SK-N-DZ (cell line): ENCODE measurements at places on chromosomes 3 and 15.

DNA sequence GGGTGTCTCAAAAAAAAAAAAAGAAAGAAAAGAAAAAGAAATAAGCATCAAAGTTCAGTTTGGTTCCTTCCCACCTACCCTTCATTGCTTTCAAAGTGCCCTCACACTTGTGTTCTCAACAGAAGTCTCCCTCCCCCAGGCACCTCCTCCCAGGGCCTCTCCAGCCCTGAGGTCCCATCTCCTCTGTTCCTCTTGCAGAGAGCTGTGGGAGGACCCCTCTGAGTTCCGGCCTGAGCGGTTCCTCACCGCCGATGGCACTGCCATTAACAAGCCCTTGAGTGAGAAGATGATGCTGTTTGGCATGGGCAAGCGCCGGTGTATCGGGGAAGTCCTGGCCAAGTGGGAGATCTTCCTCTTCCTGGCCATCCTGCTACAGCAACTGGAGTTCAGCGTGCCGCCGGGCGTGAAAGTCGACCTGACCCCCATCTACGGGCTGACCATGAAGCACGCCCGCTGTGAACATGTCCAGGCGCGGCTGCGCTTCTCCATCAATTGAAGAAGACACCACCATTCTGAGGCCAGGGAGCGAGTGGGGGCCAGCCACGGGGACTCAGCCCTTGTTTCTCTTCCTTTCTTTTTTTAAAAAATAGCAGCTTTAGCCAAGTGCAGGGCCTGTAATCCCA is 6.1 kb downstream of the CYP1A2 start:
- no peak for DNase-seq

DNA sequence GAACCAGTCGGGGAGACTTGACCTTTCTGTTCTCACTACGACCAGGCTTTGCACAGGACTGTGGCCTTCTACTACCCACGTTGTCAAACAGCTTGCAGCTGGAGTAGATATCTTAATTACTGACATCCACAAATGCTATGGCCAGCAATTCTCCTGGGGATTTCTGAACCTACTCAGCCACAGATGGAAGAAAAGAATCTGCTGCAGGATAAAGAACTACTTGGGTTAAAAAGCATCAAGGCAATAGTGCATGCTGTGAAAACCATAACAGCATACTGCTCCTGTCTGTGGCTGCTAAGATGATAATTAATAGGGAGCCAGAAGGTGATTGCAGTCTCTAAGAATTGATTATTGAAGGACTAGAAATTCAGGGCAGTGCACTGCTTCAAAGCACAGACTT is 859.2 kb upstream of the SEMA6D start:
- DNase-seq = peak; percentile 72

DNA sequence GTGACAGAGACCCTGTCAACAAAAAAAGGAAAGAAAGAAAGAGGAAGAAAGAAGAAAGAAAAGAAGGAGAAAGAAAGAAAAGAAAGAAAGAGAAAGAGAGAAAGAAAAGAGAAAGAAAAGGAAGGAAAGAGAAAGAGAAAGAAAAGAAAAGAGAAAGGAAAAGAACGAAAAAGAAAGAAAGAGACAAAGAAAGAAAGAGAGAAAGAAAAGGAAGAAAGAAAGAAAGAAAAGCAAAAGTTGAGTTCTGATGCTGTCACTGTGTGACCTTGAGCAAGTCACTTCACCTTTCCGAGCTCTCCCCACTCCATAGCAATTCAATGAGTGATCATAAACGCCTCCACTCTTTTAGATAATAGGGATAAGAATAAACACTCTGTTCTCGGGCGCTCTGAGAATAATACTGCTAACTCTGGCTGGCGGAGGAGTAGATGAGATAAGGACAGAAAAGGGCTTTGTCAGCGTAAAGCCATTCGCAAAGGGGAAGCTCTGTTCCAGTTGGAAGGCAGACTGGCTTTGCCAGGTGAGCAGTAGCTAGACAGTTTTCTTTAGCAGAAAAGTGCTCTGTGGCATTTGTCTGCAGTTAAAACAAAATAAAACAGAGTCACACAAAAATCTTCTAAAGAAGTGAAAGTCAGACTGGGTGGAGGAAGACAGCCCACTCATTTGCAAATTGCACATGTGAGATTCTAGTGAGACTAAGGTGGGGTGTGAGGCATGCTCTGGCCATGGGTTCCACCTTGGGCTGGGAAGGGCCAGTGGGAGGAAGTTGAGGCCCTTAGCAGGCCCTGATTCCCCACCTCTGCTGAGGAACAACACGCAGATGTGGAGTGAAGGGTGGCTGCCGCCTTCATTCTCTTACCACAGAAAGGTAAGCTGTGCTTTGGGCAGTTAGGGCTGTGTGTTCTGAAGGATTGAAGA is 9.6 kb upstream of the FLNB start:
- no peak for DNase-seq

- DNase-seq = no peak
Measured at GRCh38 chr15:50883903-50884302, 24.6 kb upstream of the AP4E1 start.

DNA sequence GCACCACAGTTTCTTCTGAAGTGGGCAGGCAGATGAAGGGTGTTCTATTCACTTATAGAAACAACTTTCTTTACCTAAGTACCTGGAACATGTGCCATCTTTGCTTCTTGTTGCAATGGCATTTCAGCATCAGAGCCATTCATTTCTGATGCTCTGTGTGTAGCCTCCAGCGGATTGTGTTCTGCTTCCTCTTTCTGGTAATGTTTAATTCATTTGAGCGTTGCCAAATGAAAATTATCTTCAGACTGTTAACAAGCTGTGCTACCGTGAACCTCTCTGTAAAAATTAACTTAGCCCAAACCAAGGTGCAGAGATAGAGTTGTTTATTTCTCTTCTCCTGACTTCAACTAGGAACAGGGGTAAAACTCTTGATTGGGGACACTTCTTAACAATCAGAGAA is 302.0 kb downstream of the EDEM1 start:
- no peak for DNase-seq

DNA sequence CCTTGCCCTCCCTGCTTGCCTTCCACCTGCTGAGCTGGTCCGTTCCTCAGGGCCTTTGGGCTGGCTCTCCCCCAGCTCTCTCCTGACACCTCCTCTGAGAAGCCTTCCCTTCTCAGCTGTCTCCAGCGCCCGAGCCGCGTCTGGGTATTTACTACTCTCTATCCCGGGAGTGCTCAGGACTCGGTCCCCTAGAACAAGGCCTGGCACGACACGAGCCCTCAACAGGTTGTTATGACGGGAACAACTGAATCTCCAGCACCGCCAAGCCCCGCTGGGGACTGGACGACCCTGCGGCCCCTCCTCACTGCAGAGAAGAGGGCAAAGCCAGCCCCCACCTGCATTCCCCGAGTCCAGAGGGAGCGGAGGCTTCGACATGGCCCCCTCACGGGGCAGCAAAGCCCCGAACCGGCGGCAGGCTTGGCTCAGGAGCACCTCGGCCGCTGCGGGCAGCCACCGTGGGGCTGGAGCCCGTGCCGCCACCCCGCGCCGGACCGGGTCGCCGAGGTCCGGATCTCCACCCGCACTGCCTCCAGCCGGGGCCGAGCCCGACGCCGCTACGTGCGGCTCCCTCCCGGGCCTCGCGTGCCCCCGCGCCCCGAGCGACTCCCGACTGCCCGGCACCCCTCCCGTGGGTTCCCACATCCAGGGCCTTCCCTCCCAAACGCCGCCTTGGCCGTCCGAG is 792 bp downstream of the TPRA1 start:
- DNase-seq = no peak

GRCh38 chr15:69719527-69720240 is 267.1 kb downstream of the RPLP1 start:
- no peak for DNase-seq

- peak; percentile 55 for DNase-seq
Measured at GRCh38 chr3:187616307-187616972, 53.8 kb downstream of the SST start.

- DNase-seq = no peak
Measured at GRCh38 chr3:174598885-174599439, 260.2 kb upstream of the NAALADL2 start.

DNA sequence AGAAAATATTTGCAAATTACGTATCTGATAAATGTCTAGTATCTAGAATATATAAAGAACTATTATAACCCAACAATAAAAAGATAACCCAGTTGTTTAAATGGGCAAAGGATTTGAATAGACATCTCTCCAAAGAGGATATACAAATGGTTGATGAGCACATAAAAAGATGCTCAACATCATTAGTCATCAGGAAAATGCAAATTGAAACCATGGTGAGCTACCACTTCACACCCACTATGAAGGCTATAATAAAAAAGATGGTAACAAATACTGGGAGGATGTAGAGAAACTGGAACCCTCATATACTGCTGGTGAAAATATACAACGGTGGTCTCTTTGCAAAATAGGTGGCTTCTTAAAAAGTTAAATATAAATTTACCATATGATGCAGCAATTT is 28.0 kb downstream of the RAD51 start:
- no peak for DNase-seq

DNA sequence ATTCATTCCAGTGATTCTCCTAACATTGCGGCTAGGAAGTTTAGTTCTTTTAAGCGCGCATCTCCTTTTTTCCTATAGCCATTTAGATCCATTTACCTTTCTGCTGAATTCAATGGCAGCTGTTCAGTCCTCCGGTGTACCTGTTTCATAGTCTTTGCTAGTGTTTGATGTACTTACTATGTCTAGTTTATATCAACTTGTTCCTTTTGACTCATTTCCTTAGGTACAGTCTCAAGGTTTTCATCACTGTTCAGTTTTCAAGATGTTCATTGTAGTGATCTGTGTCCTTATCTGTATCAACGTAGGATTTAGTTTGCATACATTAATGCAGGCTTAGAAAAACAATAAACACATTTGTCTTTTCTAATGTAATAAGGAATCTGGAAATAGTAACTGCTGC is 59.0 kb upstream of the MBNL1 start:
- no peak for DNase-seq

DNA sequence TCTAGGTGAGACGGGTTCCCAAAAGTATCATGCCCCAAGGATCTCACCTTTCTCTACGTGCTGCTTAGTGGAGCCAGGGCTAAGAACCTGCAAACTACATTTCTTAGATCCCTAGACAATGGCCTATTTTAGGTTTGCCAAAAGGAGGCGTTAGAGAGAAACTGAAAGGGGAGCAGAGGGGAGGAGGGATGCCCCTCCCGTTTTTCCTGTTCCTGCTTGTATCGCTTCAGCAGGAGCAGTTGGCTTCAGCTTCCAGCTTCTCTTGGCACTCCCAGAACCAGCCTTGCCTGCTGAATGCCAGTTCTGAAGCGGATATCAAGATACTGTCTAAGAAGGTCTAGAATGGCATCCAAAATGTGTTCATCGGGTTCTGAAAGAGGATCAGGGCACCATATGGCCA is 58.4 kb upstream of the ABHD17C start:
- DNase-seq = no peak

DNA sequence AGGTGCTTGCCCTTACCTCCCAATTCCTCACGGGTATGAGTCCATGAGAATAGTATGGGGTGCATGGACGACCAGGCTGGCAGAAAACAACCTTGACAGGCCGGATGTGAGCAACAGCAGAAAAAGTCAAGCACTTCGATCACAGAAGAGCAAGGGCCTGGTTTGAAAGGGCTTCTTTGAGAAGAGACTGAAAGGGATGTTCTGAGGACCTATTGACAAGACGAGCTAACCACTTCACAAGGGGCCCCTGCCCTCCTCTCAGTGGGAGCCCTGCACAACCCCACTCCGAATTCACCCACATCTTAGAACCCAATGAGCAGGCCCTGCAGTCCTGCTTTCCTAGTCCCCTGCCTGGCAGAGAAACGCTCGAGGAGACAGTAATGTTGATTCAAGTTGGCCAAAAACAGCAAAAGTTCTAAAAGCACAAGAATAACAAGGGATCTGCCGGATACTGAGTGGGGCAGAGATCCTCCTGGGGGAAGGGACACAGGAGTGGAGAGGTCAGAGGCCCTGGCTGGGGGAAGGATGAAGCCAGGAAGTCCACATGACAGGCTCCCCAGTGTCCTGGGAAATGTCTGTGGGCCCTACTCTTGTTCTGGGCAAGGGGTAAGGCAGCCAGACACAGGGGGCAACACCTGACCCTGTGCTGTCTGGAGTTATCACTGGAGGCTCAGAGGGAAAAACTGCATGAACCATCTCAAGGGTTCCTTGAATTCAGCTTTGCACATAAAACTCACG is 14.8 kb upstream of the CX3CR1 start:
- DNase-seq = no peak

DNA sequence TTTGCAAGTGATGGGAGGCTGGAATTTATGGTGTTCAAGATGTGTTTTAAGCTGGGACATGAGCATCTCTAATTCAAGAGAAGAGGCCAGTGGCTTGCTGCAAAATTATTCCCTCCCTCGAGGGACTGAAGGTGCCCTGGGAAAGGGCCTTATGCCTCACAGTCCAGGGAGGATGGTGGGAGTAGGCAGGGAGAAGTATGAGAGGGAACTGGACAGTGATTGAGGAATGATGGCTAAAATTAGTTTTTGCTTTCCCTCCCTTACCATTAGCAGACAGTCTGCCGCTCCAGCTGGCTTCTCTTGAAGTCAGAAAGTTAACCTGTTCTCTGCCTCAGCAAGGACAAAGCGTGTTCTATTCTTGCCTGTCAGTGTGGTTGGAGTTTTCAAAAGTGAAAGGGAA is 139.8 kb upstream of the SEMA6D start:
- peak; percentile 73 for DNase-seq

DNA sequence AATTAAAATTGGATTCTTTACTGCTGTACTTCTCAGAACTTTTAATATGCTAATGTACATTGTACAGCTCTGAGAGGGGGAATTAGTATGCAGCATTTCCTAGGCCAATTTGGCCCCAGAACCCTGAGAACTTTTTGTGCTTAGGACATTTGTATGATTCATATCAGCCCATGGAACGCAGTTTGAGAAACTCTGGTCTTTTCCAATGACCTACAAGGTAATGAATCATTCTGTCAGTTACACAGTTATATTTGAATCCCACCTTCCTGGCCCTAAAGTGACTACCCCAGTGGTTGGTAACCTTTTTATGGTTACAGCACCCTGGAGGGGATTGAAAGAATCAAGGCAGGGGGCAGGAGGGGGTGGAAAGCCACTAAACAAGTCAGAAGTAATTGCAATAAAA is 25.6 kb upstream of the KBTBD12 start:
- DNase-seq = no peak

- no peak for DNase-seq
Measured at GRCh38 chr3:152241142-152242017, 27.3 kb upstream of the MBNL1 start.

- DNase-seq = no peak
Measured at GRCh38 chr15:86863226-86863915, 783.7 kb downstream of the AGBL1 start.

- DNase-seq = no peak
Measured at GRCh38 chr3:6528951-6529350, 332.0 kb upstream of the GRM7 start.

GRCh38 chr15:43969802-43970375 is 143.1 kb downstream of the WDR76 start:
- no peak for DNase-seq

- no peak for DNase-seq
Measured at GRCh38 chr3:10974746-10975375, 17.7 kb upstream of the SLC6A1 start.

- no peak for DNase-seq
Measured at GRCh38 chr3:152609891-152610290, 225.0 kb upstream of the P2RY1 start.
